ENCODE measurements at places on chromosomes 13 and 19. TPM values are rescaled to one million over a fixed set of nuclear protein-coding genes. Genes with fewer than 3 reads are reported as not detected.

Gene LYPD5
- total RNA-seq, result not detected

Gene TNNI3
- not detected for total RNA-seq

Gene PRTN3
- total RNA-seq, result not detected

Gene MBD3L3
- total RNA-seq, result not detected

Gene UGGT2
- total RNA-seq, result 26.0 TPM

Gene LILRA6
- total RNA-seq, result 25.1 TPM

Gene ETV2
- 4.8 TPM for total RNA-seq

Gene CHAMP1
- 17.1 TPM for total RNA-seq

Gene CYP2F1
- not detected for total RNA-seq

Gene ZNF135
- 3.7 TPM for total RNA-seq

Gene ADAMTSL5
- total RNA-seq, result 0.43 TPM

Gene PSG1
- not detected for total RNA-seq

Gene ZSCAN1
- total RNA-seq, result not detected

Gene CD33
- 1.3 TPM for total RNA-seq

Gene IL12RB1
- 1.5 TPM for total RNA-seq
